ENCODE measurements at places on chromosomes 6 and 20.
A peak's percentile ranks its signal among the peaks of the same experiment; 100 is the strongest.

- DNase-seq, result no peak
Observed at GRCh38 chr6:150900049-150900448, 34.5 kb downstream of the MTHFD1L start.

DNA sequence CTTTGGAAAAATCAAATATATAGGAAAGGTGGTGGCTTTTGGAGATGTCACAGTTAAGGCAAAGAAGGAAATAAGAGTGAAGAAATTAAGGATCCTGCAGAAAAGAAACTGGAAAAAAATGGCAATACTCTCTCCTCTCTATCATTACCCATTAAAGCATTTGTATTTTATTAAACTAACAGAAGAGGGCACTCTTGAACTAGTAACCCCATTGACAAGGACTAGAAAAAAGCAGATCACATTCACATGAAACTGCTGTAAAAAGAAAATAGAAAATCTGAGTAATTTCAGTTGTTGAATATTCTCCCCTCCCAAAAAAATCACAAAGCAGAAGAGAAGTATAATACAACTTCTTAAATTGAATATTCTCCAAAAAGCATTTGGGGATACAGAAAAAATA lies 104.1 kb upstream of the SLC35B3 start:
- peak; percentile 13 for DNase-seq

GRCh38 chr6:149393002-149393679 lies 6.9 kb upstream of the SUMO4 start:
- no peak for DNase-seq

DNA sequence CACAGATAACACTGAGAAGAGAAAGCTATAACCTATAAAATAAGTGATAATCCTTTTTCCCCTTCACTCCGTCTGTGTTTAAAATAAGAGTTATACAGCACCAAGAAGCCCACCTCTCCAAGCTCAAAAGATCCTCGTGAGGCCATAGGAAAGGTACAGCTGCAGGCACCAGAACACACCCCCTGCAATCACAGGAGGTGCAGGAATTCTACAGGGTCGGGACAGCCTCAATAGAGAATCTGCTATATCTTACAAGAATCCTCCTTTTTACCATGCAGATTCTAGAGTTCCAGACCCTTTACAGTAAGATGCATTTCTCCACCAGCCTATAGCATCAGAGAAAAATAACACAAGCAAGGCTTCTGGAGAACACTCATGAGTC lies 5.0 kb upstream of the ADGRF1 start:
- no peak for DNase-seq

- DNase-seq, result no peak
Observed at GRCh38 chr20:58981628-58982364, 740 bp downstream of the NELFCD start.

DNA sequence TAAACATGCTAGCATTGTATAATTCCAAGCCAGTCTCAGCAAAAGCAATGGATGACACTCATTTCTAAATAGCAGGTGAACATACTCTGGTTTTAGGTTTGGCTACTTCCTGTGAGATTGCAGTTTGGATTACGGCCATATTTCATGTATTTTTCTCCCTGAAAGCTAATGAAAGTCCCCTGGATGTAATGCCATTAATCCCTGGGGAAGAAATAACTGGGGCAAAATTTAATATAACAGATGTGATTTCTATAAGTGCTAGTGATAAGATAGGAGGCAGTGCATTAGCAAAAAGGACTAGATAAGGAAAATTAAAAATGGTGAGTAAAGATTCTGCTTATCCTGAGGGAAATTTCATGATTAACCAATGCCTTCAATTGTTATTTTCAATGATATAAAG lies 238.2 kb downstream of the ADGRB3 start:
- no peak for DNase-seq

DNA sequence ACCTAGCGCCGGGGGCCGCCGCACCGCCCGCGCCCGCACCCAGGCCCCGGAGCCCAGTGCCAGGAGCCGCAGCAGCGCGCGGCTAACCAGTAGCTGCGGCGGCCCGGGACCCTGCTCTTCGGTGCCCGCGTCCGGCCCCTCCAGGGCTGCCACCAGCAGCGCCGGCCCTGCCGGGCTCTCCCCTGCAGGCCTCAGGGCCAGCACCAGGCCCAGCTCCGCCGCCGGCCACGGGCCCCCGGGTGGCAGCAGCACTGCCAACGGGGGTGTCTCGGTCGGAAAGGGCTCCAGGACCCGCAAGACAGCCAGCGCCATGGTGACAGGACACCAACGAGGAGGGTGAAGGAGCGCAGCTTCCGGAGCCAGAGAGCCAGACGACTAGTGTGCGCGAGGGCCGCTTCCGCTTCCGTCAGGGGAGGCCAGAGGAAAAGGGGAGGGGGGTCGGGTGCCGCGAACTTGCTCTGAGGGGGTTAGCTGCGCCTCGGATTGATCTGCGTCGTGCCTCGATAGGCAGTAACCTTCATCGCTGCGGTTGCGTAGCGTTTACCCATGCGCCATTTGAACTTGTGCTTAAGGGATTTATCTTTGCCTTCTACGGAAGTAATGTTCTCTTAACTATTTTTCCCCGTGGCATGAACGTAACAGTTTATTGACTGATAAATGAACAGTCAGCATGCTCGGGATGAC lies at the start of gene PEX6:
Gene PEX6, minus strand, starts transcription at position 343 of the 684 bp plus-strand sequence. Its CDS starts 31 bp downstream, at position 312.
- peak; percentile 91 for DNase-seq

GRCh38 chr20:23879811-23880374 lies 345 bp upstream of the CST5 start:
- DNase-seq, result no peak

- no peak for DNase-seq
Observed at GRCh38 chr6:111846492-111847409, 26.5 kb downstream of the FYN start.

DNA sequence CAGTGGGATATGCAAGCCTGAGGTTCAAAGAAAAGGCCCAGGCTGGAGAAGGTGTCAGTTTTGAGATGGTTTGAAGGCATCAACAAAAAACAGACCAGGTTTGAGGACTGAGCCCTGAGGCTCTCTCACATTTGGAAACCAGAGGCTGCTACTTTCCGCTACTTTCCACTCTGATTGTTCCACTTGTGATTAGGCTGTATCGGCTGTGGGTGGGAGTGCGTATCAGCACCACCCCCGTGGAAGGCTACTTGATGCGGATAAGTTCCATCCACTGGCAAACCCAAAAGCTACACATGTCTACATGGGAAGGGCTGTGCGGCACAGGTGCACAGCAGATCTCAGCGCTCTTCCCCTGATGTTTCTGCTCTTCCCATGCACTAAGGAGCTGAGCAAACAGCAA lies 198.7 kb downstream of the GMPR start:
- DNase-seq, result no peak

DNA sequence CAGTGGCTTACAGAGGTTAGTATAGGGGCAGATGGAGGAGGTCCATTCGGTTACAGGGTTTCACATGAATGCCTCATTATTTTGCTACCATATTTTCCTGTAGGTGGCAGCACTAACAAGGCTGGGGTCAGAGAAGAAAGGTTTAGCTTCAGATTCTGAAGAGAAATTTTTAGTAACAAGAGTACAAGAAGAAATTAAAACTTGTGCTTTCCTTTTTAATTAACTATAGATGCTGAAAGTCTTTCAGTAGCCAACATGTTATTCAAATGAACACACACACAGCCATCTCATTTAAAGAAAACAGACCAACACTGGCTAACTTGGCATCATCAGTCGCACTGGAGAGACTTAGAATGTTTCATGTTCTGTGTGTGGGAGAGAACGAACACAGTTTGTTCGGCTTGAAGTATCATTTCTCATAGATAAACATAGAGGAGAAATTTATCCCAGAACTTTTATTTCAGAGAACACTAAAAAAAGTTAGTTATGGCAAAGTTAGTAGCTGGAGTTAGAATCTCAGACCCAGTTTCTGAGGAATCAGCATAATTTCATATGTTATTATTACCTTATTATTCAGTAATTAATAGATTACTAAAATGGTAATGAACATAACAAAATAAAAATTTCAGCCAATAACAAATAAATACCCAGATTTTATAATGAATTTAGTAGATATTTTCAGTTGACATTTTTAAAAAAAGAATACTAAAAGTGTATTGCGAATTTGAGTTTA lies 314.0 kb upstream of the RSPO3 start:
- peak; percentile 50 for DNase-seq

DNA sequence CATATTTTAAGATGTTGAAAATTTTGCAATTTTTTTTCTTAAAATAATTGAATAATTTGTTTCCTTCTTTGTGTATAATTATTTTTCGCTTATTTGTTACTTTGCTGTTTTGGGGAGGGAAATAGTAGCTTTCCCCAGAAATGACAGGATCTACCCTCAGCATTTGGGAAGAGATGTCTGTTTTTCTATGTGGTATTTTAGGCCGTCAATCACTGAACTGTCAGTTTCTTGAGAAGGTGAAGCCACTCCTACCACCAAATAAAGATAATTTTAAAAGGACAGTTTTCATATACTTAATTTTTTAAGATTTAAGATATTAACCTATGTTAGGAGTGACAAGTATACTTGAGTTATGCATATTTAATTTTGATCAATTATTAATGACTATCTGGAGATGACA lies 31.5 kb downstream of the TSBP1 start:
- DNase-seq, result no peak

DNA sequence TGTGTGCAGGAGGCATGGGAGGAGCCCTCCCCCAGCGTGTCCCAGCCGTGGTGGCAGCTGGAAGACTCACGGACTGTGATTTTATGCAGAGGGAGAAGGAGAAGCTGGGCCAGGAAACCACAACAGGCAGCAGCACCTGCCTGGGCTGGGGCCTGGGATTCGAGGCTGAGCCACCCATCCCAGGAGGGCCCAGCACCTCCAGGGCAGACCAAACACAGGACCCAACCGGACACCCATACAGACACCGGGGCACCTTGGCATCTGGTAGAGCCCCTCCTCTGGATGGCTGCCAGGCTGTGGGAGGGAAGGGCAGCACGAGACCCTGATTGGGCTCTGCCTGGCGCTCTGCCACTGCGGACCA lies 41.7 kb upstream of the CHRNA4 start:
- DNase-seq, result no peak

GRCh38 chr6:160327981-160328380 lies 20.2 kb upstream of the SLC22A3 start:
- no peak for DNase-seq

GRCh38 chr6:14903176-14904038 lies 342.5 kb upstream of the JARID2 start:
- DNase-seq, result no peak

DNA sequence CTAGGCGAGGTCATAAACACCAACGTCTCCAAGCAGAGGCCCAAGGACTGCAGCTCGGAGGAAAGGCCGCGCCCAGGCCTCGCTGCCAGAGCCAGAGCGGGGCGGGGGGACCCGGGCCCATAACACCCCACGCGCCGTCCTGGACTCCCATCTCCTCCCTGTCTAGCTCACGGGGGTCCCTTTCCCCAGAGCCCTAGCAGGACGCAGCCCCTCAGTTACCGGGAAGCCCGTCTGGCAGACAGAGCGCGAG lies 44.9 kb downstream of the MDFI start:
- no peak for DNase-seq

GRCh38 chr6:152130441-152130840 lies 323.0 kb downstream of the ESR1 start:
- DNase-seq, result no peak

DNA sequence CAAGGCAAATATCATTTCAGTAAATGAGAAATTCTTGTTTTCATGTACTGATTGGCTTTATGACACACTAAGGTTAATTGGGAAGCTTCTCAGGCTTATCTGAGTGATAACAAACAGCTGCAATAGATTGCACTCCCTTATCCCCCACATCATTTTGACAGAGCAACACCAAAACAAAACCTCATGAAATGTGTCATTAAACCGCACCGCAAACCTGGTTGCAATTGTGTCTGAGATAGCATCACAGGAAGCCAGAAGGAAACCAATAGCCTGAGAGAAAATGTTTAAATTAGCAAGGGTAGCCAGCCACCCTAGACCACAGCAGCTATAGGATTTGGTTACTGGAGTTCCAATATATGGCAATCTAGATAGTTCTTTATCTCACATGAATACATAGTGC lies 31.6 kb upstream of the LAMA4 start:
- DNase-seq, result no peak

All from iPS-NIHi11 (cell line).